ENCODE measurements at places on chromosomes 4 and X. TPM values are rescaled to one million over a fixed set of nuclear protein-coding genes. Genes with fewer than 3 reads are reported as not detected.

- DNase-seq: no peak
These were observed 607.4 kb upstream of the PITX2 start for GRCh38 chr4:111230265-111230664.

TMPRSS11A gene
- total RNA-seq: not detected

GRCh38 chr4:6990661-6991060, 52.5 kb upstream of the TADA2B start:
- no peak for DNase-seq

HCFC1 gene
- 68.5 TPM for total RNA-seq

GRCh38 chr4:102825261-102826091, 1.9 kb downstream of the UBE2D3 start:
- peak; percentile 28 for DNase-seq

DNA sequence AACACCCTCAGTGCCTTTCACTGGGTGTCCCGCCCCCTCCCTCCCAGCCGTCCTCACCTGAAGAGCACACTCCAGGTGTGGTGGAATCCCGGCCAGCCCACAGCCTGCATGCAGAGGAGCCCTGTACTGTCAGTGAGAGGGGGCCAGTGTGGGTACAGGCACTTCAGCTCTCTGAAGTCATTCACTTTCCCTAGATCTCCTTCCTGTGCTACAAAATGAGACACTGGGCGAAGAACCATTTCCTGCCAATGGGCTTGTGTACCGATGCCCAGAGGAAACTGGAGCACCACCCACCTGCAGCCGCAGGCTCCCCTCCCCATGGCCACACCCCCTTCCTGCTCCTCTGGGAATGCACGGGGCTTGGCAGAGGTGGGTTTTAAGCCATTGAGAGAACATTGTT, 73.9 kb upstream of the C4orf50 start:
- DNase-seq: no peak

GAGE12E gene
- total RNA-seq: not detected

DNA sequence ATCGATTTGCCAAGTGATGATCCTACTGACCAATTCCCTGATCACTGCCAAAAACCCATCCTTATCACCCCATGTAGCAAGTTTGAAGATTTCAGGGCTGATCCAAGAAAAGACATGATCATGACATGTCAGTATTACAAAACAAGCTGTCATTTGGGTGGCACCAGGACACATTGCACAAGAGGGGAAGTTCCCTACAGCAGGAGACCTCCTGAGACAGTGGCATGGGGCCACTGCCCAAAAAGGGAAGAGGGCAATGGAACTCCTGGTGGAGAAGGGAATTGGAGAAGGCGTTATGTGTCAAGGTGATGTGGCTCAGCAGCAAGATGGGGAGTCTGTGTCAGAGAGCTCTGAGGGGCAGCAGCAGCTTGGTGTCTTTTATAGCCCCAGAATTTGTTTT, 43.4 kb downstream of the ZNF182 start:
- DNase-seq: no peak

DNA sequence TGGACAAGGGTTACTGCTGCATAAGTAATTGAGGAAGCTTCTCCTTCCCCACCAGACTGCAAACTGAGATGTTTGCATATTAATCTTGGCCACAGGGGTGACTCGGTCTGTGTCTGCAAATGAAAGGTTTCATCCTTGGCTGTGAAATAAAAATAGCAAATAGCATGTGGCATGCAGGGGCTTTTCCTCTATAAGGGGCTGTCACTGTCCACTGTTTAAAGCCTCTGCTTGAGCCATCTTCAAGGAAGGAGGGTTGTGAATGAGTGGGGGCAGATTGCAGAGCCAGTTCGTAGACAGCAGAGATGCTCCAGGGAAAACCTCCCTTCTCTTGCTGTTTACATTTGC, 33.3 kb downstream of the TMSB4X start:
- no peak for DNase-seq

PPARGC1A gene
- 126 TPM for total RNA-seq

VSIG1 gene
- not detected for total RNA-seq

TMEM47 gene
- 14.9 TPM for total RNA-seq

GRCh38 chrX:10480861-10481260, 139.5 kb downstream of the MID1 start:
- DNase-seq: no peak

GRCh38 chr4:165668694-165669093, 204.3 kb upstream of the TLL1 start:
- no peak for DNase-seq

DNA sequence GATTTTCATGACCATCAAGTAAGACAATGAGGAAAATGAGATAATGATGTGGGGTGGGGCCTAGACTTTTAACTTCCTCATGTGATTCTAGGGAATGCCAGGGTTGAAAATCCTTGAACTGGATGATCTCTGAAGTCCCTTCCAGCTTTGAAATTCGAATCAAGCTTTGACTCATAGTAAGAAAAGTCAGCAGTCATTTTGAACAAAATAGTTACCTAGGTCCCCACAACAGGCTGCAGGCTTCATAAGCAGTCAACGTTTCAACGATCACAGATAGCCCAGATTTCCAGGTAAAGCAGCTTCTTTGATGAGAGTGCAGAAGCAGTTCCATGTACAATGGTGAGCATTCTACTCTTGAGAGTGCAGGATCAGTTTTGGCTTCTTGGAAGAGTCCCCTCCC, 93.7 kb downstream of the GRIA3 start:
- DNase-seq: no peak

GRCh38 chr4:99927566-99927965, 18.9 kb downstream of the DNAJB14 start:
- no peak for DNase-seq

- no peak for DNase-seq
These were observed 100.0 kb downstream of the TET2 start for GRCh38 chr4:105246712-105247111.

AFP gene
- total RNA-seq: not detected

GRCh38 chr4:122622400-122622799, 1.5 kb upstream of the IL21 start:
- DNase-seq: no peak
